Coronary artery (tissue), 2 donors: ENCODE measurements at places on chromosomes 16 and 17.

GRCh38 chr16:88479793-88480760 is 27.0 kb downstream of the ZFPM1 start:
- no peak for DNase-seq

GRCh38 chr16:57027067-57027466 is 37.7 kb downstream of the NLRC5 start:
- no peak for DNase-seq

DNA sequence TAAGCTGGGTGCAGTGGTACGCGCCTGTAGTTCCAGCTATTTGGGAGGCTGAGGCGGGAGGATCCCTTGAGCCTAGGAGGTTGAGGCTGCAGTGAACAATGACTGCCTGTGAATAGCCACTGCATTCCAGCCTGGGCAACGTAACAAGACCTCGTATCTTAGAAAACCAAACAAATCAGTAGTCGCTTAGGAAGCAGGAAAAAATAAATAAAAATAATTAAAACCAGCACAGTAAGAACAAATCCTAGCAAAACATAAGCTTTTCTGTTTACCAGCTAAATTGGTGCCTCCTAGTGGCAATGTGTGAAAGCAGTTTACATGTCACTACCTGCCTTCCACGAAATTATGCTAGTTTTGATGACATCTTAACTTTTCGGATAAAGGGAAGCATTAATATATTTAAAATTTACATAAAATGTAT is 1.3 kb downstream of the ARMC5 start:
- DNase-seq = no peak

DNA sequence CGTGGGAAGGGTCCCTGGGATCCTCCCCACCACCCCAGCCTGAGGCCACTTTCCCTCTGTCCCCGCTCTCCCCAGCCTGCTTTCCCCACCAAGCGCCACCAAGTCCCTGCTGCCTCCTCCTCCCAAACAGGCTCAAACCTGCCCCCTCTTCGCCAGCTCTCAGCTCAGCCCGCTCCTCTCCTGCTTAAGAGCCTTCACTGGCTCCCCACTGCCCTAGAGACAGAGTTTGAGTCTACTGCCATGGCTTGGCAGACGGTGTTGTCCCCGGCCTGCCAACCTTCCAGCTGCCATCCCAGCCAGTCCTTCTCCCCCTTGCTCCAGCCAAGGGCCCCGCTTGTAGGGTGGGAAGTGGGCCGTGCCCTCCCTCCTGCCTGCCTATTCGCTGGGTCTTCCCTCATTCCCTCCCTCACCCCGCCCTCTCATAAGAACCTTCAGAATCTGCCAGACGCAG is 11.1 kb downstream of the IL4R start:
- DNase-seq = no peak
